ENCODE measurements at places on chromosomes 1 and 21.
A peak's percentile ranks its signal among the peaks of the same experiment; 100 is the strongest.

DNA sequence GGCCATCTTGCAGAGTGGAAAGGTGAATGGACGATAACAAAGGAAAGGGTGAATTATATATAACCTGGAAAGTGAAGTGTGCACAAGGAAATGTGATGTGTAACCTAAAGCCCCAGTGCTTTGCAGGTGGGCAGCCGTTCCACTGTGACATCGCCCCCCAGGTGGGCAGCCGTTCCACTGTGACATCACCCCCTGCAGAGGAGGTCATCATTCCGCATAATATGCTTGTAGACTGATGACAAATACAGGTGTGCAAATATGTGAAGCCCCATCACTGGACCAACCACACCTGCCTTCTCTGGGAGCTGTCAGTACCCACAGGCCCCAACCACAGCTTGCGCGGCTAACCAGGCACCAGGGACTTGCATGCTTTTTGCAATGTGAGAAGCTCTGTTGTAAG, 4.7 kb upstream of the ZNF496 start:
- peak; percentile 5 for DNase-seq

- no peak for DNase-seq
Observed at GRCh38 chr1:210541680-210542358, 213.1 kb downstream of the HHAT start.

GRCh38 chr1:85580872-85581801, 576 bp downstream of the CCN1 start:
- no peak for DNase-seq

DNA sequence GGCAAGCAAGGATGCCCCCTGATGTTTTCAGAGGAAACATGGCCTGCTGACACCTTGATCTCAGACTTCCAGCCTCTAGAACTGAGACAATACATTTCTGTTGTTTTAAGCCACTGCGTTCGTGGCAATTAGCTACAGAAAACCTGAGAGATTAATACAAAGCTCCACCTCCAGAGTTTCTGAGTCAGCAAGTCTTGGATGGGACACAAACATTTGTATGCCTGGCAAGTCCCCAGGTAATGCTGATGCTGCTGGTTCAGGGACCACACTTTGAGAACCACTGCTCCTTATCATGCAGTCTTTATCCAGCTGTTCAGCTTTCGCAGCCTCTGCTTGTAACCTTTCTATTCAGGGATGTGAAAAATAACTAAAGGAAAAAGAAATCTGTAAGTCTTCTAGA, 565.7 kb upstream of the PLXNA2 start:
- DNase-seq: no peak

GRCh38 chr21:33061233-33061632, 8.7 kb upstream of the OLIG1 start:
- no peak for DNase-seq

DNA sequence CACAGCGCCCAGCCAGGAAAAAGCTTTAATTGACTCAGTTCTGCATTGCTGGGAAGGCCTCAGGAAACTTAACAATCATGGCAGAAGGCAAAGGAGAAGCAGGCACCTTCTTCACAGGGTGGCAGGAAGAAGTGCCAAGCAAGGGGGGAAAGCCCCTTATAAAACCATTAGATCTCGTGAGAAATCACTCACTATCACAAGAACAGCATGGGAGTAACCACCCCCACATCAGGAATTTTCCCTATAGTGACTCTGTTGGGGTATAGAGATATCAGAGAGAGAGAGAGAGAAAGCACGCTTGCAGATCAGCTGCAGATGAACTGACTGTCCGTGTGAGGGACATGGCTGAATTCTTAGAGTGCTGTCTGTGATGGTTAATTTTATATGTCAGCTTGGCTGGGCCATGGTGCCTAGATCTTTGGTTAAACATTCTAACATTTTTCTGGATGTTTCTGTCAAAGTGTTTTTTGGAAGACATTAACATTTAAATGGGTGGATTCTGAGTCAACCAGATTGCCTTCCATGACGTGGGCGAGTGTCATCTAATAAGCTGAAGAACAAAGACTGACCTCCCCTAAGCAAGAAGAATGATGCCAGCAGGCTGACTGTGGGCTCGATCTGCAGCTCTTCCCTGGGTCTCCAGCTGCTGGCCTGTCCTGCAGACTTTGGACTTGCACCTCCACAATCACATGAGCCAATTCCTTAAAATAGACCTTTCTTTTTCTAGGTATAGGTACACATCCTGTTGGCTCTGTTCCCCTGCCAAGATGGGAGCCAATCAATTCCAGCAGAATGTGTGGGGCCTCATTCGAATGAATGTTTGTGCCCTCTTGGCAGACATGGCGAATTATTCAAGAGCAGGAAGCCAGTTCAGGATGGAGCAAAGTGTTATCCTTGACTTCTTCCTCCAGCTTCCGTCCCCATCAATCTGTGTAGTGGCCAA, 21.4 kb upstream of the CPT2 start:
- DNase-seq: no peak

Measured in NCI-H1417 (cell line).